ENCODE measurements at places on chromosomes 16 and 17.
A peak's percentile ranks its signal among the peaks of the same experiment; 100 is the strongest.

DNA sequence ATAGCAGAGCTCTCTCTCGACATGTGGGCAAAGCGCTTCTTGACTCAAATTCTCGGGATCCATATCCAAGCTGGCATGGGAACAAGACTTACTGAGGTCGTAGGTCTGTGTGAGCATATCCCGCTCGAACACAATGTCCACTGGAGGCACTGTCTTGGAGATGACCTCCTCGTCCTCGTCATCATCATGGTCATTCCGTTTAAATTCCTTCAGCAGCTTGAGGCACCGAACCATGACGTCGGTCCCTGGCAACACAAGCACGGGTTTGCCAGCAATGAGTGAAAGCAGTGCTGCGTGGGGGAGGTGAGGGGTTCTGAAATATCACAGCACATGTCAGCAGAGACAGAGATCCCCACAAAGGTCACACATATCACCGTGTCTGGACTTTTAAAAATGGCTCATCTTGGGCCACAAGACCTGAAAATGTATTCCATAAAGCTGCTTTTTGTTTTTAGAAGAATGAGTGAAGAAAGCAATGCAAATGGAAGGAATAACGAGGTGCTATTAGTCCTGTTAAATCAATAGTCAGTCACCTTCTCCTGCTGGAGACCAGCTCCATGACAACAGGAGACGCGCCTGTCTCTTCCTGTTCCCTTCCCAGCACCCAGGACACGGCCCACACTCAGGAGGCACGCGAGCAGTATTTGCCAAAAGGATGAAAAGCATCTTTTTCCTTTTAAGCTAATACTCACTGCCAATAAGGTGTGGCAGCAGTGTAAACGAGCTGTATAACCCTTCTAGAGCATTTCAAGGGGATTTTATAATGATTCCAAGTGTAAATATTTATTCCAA is 37.9 kb downstream of the GTF3C1 start:
- no peak for DNase-seq

DNA sequence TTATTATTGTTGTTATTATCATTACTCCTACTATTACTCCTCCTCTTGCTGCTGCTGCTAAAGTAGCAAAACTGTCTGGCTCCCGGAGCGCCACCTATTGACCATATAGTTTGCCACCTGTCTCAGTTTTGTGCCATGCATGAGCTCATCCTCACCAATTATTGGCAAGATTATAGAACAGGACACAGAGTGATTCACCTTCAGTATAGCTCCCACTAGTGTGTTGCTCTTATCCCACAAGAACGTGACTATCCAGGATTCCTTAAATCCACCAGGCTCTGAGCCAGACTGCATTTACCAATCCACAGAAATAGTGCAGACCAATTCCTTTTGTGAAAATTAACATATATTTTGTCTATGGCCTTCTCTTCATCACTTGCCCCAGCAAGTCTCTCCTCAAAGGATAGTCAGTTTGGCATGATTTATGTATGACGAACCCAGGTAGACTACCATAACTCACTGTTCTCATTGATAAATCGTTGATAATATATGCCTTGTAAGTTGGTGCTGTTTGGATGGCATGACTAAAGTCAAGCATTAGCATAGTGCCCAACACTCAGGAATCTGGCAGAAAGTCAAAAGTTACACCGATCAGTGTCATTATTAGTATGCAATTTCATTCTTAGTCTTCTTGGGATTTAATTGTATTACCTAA is 405.5 kb upstream of the HSBP1 start:
- DNase-seq = no peak

DNA sequence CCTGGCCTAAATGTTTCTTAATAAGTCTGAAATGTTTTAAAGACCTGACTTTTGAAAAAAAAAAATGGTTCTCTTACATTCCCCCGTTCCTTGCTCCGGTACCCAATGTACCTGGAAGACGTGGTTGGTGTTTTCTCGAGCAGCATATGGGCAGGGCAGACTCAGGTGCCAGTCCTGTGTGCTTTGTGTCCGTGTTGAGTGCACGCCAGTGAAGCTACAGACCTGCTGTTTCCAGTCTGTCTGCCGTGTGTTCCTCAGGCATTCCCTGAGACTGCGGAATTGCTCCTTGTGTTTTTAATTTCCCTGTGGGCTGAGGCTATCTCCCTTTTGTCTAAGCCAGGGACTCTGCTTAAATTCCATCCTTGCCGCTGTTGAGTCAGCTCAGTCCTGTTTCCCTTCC is 11.7 kb upstream of the IL17C start:
- DNase-seq = no peak

DNA sequence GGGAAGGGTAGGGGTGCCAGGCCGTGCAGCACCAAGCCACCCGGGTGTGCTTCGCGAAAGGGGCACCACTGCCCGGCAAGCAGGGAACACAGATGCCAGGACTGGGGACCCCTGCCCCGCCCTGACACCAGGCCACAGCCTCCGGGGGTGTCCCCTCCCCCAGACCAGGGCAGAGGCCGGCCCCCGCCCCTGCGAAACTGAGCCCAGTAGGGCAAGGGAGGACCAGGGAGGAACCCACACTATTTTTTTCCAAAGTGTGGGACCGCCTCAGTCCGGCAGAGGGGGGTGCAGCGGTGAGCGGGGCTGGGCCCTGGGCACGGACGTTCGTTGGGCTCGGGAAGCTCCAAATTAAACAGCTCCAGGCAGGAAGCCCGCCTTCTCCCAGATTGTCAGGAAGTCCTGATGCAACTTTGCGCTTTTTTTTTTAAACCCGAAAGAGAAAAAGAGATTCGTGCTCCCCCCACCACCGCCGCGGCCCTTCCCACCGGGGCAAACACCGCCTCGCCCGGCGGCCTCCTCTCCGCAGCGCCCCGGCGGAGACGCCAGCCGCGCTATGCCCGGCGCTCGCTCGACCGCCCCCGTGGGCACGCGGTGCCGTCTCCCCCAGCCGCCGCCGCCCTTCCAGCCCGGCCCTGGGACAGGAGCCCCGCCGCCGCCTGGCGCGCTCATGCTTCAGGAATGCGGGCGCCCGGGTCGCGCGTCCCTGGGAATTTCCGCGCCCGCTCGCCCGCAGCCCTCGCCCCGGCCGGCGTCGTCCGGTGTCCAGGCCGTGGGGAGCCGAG is 755 bp downstream of the PIEZO1 start:
- peak; percentile 70 for DNase-seq

DNA sequence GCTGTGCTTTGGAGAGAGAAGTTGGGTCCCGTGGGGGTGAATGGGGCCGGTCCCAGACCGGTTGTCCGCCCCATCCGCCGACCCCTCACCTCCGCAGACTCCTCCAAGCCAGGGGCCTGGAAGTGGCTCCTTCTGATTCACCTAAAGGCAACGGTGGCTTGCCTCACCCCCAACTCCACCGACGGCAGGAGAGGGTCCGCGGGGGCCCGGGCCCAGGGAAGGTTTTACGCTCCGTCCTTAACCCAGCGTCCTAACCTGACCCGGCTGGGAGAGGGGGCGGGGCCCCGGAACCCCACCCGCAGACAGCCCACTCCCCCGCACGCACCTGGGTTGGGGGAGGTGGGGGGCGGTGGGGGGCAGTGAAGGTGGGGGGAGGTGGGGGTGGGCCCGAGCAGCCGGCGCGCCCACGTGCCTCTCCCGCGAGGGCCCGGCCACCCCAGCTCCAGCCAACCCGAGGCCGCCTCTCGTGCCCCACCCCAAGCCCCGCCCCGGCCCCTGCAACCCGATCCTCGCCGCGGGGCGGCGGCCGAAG is 12.7 kb upstream of the CD300A start:
- no peak for DNase-seq

- DNase-seq = no peak
Observed at GRCh38 chr17:29874931-29875596, 55.0 kb downstream of the SSH2 start.

DNA sequence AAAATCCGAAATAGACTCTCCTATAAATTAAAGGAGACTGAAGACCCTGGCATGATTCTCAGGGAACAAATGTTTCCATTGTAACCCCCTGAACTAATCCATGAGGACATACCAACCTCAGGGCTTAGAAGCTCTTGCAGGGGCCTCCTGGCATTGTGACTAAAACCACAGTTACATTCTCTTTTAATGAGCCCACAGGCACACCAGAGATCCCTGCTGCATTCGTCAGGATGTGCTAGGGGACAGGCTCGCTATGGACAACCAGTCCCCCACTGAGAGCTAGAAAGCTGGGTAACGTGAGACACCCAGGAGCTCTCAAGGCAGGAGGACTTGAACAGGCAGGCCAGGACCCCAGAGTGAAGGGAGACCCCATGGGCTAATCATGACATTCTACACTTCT is 140.6 kb upstream of the TNRC6C start:
- no peak for DNase-seq

DNA sequence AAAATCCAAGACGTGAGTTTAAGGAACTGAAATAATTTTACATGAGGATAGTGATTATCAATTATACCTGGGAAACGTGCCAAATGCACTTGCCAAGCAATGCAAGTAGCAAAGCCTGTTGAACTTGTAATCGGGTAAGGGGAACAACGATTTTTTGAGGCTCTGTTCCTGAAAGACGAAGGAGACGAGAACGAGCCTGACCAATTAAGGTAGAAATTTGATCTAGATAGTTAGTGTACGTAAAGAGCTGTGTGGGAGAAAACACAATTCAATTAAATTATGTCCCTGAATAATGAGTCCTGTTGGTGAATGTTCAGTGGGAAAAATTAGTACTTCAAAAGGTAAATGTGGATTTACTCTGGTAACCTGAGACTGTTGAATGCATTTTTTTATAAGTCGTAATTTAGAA is 17.7 kb upstream of the KCTD5 start:
- DNase-seq = no peak

GRCh38 chr17:876272-876671 is 94.1 kb downstream of the MRM3 start:
- no peak for DNase-seq

GRCh38 chr16:4142268-4142667 is 26.0 kb upstream of the ADCY9 start:
- no peak for DNase-seq

- no peak for DNase-seq
Observed at GRCh38 chr17:67111808-67112207, 67.5 kb downstream of the CACNG1 start.

GRCh38 chr16:65845466-65846209 is 520.9 kb upstream of the CDH5 start:
- DNase-seq = peak; percentile 9

- no peak for DNase-seq
Observed at GRCh38 chr17:43384476-43384862, 14.3 kb upstream of the ARL4D start.

GRCh38 chr17:50681263-50682200 is 26.2 kb downstream of the ANKRD40 start:
- peak; percentile 86 for DNase-seq

- no peak for DNase-seq
Observed at GRCh38 chr17:21297597-21297996, 13.1 kb downstream of the MAP2K3 start.

DNA sequence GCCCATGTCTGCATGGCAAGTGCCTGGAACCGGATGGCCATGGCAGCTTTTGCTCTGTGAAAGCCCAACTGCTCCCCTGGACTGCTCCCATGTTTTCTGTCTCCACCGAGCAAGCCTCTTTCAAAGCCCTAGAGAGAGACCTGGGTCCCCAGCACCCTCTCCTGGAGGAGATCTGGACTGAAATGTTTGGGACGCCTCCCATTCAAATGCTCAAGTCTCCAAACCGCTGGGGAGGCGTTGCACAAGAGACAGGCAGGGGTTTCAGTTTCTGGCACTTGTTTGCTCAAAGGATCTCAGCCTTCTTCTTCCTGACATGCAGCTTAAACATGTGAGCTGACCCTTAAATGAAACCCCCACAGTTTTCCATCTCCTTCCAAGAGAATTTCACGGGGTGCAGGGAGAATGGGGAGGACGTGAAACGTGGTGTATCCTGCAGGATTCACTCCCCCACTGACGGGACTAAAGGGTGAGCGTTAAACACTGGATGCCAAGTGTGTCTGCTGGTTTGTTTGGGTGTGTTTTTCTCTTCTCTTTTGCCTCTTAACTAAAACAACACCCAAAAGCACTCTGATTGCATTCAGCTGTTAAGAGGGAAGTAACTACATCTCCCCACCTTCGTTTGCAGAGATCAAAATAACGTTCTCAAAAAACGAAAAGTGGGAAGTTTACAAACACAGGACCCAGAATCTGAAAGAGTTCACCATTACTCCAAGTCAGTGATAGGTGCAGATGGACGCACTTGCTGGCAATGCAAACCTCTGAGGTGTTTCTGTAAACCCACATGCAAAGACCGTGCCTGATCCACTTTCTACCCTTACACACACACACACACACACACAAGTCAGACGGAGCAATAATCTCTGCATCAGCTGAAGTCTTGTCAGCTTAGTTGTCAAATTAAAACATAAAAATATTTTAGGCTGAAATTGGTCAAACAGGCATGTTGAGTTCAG is 256.9 kb downstream of the C16orf95 start:
- DNase-seq = no peak

DNA sequence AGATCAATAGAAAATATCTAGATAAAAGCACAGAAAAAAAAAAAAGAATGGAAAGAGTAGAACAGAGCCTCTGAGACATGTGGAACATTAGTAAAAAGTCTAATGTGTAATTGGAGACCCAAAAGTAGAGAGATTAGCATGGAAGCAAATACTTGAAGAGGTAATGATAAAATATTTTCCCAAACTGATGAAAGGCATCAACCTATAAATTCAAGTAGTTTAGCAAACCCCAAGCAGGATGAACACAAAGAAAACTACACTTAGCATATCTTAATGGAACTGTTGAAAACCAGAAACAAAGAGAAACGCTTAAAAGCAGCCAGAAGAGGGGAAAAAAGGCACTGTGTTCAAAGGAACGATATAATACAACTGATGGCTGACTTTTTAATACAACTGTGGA is 16.4 kb downstream of the NF1 start:
- no peak for DNase-seq

- DNase-seq = peak; percentile 85
Observed at GRCh38 chr17:30586818-30587595, 109.8 kb downstream of the GOSR1 start.

GRCh38 chr17:10224582-10225195 is 26.3 kb upstream of the GAS7 start:
- no peak for DNase-seq

All from HT1080 (cell line).